ENCODE measurements at places on chromosomes 3 and 15. TPM values are rescaled to one million over a fixed set of nuclear protein-coding genes. Genes with fewer than 3 reads are reported as not detected.

The TIGIT gene
- not detected for polyA plus RNA-seq

The MORC1 gene
- not detected for polyA plus RNA-seq

The IL5RA gene
- polyA plus RNA-seq: not detected

The NOX5 gene
- polyA plus RNA-seq: 0.15 TPM

The PLSCR5 gene
- not detected for polyA plus RNA-seq

The GOLGA8Q gene
- polyA plus RNA-seq: 0.74 TPM

The FAM3D gene
- not detected for polyA plus RNA-seq

The GPR171 gene
- polyA plus RNA-seq: not detected

The TNK2 gene
- 4.4 TPM for polyA plus RNA-seq

The GOLGA6L10 gene
- 0.99 TPM for polyA plus RNA-seq

The MAPK6 gene
- 55.7 TPM for polyA plus RNA-seq

The SERPINI2 gene
- polyA plus RNA-seq: not detected

The ZPLD1 gene
- polyA plus RNA-seq: 0.02 TPM

The ECE2 gene
- not detected for polyA plus RNA-seq

The C3orf85 gene
- polyA plus RNA-seq: not detected

The TMEM45A gene
- 33.0 TPM for polyA plus RNA-seq

The NMNAT3 gene
- polyA plus RNA-seq: 0.22 TPM

The CPN2 gene
- not detected for polyA plus RNA-seq

The CCNB2 gene
- polyA plus RNA-seq: 19.7 TPM

The ANKUB1 gene
- polyA plus RNA-seq: not detected

All from AG04450 (cell line).